Placental epithelial cell (primary cell): ENCODE measurements at places on chromosomes 7 and 10. TPM values are rescaled to one million over a fixed set of nuclear protein-coding genes. Genes with fewer than 3 reads are reported as not detected.

UPK3BL1 gene
- total RNA-seq: 37.7 and 56.5 TPM in 2 replicates

PLEKHS1 gene
- not detected in 2 replicates for total RNA-seq

GNAT3 gene
- 0.22 TPM in 1 of 2 replicates, not detected in the other for total RNA-seq

ADK gene
- 56.1 and 93.8 TPM in 2 replicates for total RNA-seq

FZD8 gene
- 13.8 and 19.6 TPM in 2 replicates for total RNA-seq

OPN1SW gene
- total RNA-seq: not detected in 2 replicates

HKDC1 gene
- total RNA-seq: under 0.01 TPM in 2 replicates

ATOH7 gene
- under 0.01 TPM in 1 of 2 replicates, not detected in the other for total RNA-seq

MTURN gene
- 6.6 and 15.3 TPM in 2 replicates for total RNA-seq

LGI1 gene
- total RNA-seq: under 0.01 TPM in 1 of 2 replicates, not detected in the other

DENND11 gene
- total RNA-seq: 6.0 and 7.5 TPM in 2 replicates

GRM3 gene
- 0.39 TPM in 1 of 2 replicates, not detected in the other for total RNA-seq

CALHM3 gene
- 0.22 and 0.39 TPM in 2 replicates for total RNA-seq

NRG3 gene
- total RNA-seq: 0.22 and 0.39 TPM in 2 replicates

CDK1 gene
- total RNA-seq: 8.6 and 16.3 TPM in 2 replicates

LIPN gene
- total RNA-seq: not detected in 2 replicates

NUP42 gene
- total RNA-seq: 18.9 and 19.2 TPM in 2 replicates

HTR5A gene
- total RNA-seq: not detected in 2 replicates

CRCP gene
- total RNA-seq: 30.6 and 38.1 TPM in 2 replicates

KCNH2 gene
- under 0.01 TPM in 2 replicates for total RNA-seq

CCT6A gene
- total RNA-seq: 104 and 108 TPM in 2 replicates

TRPV5 gene
- total RNA-seq: under 0.01 TPM in 1 of 2 replicates, not detected in the other
